Gastrocnemius medialis (tissue), 4 donors: ENCODE measurements at places on chromosomes 7 and 10. TPM values are rescaled to one million over a fixed set of nuclear protein-coding genes. Genes with fewer than 3 reads are reported as not detected.

- H3K4me1 ChIP-seq: peaks cover 48% of the 10 kb centered on the region
- no peaks in the 10 kb centered on the region for H3K27me3 ChIP-seq
Measured at GRCh38 chr7:50651271-50651989, 86.2 kb upstream of the DDC start.

Gene RAMP3
- 39.0 TPM for total RNA-seq

GRCh38 chr7:17084166-17084475, 202.3 kb upstream of the AGR3 start:
- no peak overlapping the region for H3K4me3 ChIP-seq
- H3K4me1 ChIP-seq: no peaks in the 10 kb centered on the region
- no peaks in the 10 kb centered on the region for H3K36me3 ChIP-seq
- no peak overlapping the region for H3K27ac ChIP-seq
- DNase-seq: no peak

GRCh38 chr10:84719687-84720086, 391.3 kb downstream of the CCSER2 start:
- H3K36me3 ChIP-seq: no peaks in the 10 kb centered on the region
- H3K27me3 ChIP-seq: no peaks in the 10 kb centered on the region
- no peak for DNase-seq
- no peak overlapping the region for H3K27ac ChIP-seq

DNA sequence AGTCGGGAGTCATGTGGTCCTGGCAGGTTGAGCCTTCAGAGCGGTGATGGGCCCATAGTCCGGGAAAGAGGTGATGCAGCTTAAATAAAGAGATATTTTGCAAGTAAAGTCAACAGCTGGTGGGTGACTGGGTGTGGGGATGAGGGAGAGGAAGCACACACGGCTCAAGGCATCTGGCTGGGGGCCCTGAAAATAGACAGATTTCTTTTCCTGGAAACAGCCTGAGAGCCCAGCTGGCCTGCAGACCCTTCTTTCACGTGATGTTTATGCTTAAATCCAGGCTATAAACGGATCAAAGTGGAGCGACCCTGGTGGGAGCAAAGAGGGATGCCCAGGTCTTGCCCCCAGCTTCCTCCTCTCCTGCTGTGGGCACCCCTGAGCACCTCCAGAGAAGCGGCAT, 149.1 kb downstream of the TEX36 start:
- no peak overlapping the region for H3K27ac ChIP-seq
- H3K4me3 ChIP-seq: no peak overlapping the region
- H3K27me3 ChIP-seq: no peaks in the 10 kb centered on the region
- H3K36me3 ChIP-seq: no peaks in the 10 kb centered on the region
- DNase-seq: no peak
- H3K4me1 ChIP-seq: no peaks in the 10 kb centered on the region
